ENCODE measurements at places on chromosomes 2 and 18.

- DNase-seq, result no peak
Measured at GRCh38 chr18:34600158-34600557, 109.9 kb upstream of the DTNA start.

DNA sequence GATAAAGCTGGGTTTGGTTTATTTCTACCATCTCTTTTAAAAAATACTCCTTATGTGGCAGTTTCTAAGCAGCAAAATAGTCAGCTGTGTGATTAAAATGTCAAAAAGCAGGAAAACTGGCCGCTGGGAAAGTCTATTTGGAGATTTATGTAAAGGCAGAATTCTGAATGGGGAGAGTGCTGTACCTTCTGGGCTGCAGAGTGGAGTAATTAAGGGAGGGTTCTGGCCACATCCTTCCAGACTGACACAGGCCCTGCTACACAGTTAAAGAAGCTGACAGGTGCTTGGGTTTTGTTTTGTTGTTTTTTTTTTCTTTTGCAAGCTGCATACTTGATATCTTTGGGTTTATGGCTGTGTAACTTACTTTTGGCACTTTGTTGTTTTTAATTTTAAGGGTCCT lies 157.2 kb downstream of the WDSUB1 start:
- no peak for DNase-seq

- no peak for DNase-seq
Measured at GRCh38 chr2:103667335-103667884, 905.6 kb downstream of the TMEM182 start.

- DNase-seq, result peak; percentile 71
Measured at GRCh38 chr2:74587664-74588277, 33.3 kb downstream of the DOK1 start.

GRCh38 chr18:32779010-32779409 lies 6.2 kb upstream of the KLHL14 start:
- DNase-seq, result no peak

DNA sequence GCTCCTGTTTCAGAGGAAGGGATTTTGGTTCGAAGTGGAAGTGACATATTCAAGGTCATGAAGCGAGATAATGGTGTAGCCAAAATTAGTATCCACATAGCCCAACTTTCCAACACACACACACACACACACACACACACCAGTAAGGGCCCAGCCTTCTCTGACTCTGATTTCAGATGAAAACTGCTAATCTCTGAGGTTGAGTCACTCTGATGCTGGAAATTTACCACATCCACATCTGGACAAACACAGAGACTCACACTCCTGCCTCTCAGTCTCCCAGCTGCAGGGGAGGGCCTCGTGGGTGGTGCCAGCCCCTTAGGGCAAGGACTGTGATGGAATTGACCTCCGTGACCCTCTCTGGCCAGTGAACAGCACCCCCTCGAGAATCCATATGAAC lies 29.0 kb upstream of the SLC35F6 start:
- no peak for DNase-seq

DNA sequence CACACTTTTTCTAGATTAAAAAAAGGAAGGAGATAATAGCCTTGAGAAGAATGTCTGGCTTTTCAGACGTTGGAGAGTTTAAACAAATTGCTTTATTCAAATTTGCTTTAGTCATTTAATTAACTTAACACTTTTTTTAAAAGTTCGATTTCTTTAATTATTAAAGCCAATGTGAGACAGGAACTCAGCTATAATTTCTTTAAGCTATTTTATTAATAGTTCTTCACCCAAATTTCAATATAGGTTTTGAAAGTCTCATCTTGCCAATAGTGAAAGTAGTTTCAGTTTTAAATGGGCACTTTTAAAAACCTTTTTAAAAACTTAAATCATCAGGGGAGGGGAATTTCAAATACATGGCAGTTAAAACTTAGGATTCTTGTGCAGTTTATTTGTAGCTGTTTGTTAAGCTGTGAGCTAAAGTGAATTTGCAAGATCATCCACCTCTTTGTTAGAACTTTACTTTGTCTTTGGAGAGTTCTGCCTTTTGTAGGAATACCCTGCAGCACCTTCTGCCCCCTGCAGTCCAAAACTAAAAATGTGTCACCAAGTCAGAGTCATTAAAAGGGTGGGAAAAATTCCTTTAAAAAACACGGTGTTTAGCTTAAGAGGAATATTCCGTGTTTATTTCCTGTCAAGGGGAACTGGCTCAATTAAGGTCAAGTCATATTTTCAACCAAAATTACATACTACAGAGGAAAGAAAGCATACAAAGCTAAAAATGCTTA lies 4.6 kb downstream of the TGIF1 start:
- peak; percentile 62 for DNase-seq

DNA sequence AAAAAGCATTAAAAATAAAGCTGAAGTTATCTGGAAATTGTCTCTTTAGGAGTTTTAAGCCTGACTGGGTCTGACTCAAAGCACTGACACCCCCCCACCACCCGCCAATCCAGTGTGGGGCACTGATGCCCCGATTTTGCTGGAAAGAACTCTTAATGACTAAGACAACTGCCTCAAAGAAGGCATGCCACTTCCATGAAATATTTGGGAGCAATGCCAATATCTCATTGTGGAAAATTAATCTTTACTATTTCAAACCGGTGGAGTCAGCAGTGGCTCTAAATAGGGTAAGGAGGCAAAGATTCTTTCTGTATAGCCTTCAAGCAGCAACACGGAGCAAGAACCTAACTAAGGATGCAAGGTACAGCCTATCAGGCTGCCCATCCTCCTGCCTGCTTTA lies 4.5 kb downstream of the FKBP7 start:
- no peak for DNase-seq

DNA sequence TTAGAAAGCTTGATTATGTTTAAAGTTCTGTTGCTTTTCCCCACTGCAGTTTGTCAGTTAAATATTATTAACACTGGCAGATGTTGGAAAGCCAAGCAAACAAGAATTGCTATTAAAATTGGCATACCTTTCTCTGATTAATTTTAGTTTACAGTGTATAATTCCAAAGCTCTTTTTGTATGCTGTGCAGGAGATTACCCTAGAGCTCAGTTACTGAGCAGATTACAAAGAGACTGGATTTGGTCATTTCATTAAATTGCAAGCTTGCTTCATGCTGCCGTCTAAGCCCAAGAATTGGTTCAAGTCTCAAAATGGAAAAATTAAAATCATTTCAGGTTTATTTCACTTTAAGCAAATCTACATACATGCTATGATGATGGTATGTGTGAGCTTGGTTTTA lies 2.3 kb downstream of the ASAP2 start:
- no peak for DNase-seq

- no peak for DNase-seq
Measured at GRCh38 chr2:33246432-33246831, 230.0 kb upstream of the RASGRP3 start.

DNA sequence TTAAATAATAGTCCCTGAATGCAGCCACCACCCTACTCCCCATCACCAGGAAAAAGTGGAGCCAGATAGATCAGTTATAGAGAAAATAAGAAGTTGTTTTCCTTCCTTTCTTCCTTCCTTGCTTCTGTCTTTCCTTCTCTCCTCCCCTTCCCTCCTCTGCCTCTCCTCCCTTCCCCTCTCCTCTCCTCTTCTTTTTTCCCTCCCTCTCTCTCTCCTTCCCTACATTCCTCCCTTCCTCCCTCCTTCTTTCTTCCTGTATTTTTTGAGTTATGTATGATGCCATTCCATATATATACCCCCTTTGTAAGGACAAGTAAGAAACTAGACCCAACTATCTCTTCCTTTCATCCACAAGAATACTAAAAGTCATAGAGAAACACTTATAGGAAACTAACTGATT lies 265.7 kb downstream of the AGPS start:
- DNase-seq, result no peak

DNA sequence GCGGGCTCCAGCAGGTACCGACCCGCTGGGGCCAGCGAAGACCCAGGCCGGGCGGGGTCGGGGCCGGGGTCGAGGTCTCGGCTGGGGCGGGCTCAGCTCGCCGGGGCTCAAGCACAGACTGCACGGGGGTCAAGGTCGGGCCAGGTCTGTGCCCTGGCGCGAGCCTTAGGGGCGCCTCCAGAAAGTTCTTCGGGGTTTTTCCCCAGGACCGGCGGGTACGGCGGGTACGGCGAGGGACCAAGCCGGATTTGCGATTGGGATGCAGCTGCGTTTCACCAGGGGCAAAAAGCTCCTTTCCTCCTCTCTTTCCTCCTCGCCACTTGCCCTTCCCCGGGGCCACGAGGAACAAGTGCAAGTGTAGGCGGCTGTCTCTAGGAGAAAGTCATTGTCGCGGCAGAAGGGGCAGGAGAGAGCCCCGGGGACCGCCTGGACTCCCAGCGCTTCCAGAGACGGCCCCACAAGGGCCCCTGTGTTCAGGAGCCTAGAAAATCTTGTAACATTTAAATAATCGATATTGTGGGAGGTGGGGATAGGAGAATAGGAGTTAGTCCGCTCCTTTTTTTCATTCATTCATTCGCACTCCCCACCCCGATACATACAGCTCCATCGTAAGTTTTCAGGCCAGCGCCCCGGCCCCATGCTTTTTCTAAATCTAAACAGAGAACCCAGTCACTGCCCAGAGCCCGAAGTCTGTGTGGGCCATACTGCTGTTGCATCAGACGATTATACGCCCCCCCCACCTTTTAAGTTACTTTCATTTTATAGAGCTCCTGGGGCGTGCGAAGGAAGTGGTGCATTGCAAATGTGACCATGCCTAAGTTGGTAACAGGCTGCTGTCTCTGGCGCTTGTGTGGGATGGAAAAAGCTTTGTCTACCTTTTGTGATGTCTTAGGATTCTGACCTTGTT lies 679 bp downstream of the PMAIP1 start:
- DNase-seq, result peak; percentile 77

- DNase-seq, result no peak
Measured at GRCh38 chr2:219998107-219998506, 370.7 kb downstream of the SLC4A3 start.

- no peak for DNase-seq
Measured at GRCh38 chr2:216274194-216274840, 98.0 kb downstream of the MARCHF4 start.

- no peak for DNase-seq
Measured at GRCh38 chr2:205411558-205411957, 270.7 kb upstream of the NRP2 start.

DNA sequence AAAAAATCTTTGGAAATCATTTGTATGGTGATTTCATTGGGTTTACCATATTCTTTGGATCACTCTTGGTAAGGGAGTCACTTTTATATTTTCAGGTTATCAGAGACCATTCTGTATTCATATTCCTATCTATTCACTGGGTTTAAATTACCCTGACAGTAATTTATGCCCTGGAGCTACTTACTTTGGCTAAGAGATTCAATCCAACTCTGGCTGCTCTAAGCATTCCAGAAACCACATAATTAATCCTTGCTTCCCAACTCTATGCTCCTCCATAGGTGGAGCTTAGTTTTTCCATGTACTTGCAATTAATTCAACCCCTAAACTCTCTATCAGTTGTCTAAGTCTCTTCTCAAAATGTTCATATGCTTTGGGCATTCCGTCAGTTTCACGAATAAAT lies 336.3 kb downstream of the AGPS start:
- DNase-seq, result no peak

DNA sequence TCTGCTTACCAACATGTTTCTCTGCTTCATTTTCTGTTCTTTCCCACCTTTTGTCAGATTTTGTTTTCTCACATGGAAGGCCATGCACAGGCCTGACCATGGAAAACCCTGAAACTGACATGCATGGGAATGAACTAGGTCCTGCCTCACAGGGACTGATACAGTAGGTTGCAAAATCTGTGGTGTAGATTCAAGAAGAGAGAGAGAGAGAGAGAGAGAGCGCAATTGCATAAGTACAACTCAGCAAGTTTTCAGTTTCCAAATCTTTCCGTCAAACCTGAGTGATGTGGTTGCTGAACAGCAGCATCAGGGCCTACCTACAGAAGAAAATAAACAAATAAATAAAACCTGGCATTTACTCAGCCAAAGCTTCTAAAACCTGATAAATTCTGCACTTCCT lies 87.5 kb upstream of the RNF152 start:
- DNase-seq, result no peak

DNA sequence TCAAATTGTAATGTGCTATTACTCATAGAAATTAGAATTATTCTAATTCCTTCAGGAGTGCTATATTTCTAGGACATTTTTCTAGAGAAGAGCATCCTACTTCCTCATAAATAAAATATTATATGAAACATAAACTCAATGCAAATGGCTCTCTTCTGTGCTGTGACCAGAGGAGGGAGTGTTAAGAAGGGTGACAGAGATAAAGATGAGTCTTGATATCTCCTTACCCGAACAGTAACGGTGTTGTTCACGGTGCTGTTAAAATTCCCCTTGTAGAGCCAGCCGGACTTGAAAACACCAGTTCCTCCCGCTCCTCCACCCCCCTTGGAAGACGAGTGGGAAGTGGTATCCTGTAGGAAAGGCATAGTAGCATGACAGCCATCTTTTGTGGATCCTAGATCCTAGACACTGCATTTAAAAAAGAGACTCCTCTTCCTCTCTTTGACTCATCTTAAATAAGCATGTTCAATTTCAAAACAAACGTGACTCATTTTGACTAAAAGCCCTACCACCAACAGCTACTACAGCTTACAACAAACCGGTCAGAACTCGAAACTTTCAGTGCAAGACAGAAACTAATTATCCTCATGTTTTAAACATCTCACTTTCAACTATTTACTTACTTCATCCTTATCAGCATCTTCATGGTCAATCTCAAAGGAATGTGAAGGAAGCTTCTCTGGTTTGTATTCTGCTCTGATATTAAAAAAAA lies 156.3 kb downstream of the DOCK10 start:
- DNase-seq, result no peak

DNA sequence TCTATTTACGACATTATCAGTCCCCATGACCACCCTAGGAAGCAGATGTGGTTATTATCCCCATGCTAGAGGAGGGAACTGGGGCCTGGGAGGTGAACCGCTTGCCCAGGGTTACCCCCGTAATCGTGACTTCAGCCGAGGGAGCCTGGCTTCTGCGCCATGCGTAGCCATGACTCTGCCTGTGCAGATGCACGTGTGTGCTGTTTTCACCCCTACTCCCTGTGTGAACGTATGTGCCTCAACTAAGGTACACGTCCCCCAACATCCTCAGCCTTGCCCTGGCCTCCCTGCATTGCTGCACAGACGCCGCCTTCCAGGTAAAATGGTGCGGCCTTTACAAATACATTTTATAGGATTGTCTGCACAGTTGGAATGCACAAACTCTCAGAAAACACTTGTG lies 40.2 kb downstream of the LPIN1 start:
- no peak for DNase-seq

DNA sequence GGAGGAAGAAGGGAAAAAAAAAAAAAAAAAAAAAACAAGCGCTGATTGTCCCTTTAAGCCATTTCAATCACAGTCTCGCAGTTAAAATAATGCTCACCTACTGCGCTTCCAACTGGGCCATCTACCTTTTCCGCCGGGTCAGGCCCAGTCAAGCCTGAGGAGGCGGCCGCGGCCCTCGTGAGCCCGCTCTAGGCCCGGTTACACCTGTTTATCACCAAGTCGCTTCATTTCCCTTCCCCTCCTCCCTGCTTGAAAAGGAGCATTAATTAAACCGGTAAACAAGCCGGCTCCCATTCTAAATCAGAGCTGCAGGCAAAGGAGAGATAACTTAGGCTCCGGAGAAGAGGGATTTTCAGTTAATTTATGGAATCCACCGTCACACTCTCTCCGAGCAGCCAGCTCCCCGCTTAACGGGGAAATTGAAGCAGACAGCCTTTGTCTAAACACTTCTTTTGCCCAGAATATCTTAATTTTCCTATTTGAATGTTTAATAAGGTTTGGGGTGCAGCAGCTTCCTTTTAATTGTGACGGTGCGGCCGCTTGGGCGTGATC lies 140.1 kb upstream of the SIX3 start:
- DNase-seq, result no peak
